ENCODE measurements at places on chromosomes 3 and 15.

- no peak for DNase-seq
These were observed 77.6 kb upstream of the DLG1 start for GRCh38 chr3:197376020-197376419.

GRCh38 chr15:98428253-98428989 is 219.9 kb upstream of the IGF1R start:
- DNase-seq: peak; percentile 9

GRCh38 chr15:91522605-91523332 is 330.7 kb upstream of the SLCO3A1 start:
- no peak for DNase-seq

DNA sequence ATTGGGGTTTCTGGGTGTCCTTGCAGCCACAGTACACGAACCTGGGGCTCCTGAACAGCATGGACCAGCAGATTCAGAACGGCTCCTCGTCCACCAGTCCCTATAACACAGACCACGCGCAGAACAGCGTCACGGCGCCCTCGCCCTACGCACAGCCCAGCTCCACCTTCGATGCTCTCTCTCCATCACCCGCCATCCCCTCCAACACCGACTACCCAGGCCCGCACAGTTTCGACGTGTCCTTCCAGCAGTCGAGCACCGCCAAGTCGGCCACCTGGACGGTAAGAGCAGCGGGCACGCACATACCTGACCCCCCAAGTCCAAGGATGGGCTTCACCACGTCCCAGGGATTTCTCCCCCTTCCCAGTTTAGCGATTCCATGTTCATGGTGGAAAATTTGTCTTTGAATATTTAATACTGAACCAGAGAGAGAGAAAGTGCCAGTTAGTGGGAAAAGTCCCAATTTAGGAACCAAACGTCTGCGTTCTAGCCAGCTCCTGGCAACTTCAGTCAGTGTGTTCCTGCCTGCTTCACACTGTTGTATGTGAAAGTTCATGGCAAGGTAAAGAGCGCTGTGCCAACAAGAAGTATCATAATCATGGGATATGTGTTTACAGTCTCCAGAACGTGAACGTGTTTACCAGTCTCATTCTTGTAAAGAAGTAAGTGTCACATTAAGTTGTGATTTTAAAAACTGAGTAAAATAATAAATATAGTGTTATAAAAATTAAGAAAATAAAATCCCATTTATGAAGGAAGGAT is 177.2 kb downstream of the TP63 start:
- no peak for DNase-seq

DNA sequence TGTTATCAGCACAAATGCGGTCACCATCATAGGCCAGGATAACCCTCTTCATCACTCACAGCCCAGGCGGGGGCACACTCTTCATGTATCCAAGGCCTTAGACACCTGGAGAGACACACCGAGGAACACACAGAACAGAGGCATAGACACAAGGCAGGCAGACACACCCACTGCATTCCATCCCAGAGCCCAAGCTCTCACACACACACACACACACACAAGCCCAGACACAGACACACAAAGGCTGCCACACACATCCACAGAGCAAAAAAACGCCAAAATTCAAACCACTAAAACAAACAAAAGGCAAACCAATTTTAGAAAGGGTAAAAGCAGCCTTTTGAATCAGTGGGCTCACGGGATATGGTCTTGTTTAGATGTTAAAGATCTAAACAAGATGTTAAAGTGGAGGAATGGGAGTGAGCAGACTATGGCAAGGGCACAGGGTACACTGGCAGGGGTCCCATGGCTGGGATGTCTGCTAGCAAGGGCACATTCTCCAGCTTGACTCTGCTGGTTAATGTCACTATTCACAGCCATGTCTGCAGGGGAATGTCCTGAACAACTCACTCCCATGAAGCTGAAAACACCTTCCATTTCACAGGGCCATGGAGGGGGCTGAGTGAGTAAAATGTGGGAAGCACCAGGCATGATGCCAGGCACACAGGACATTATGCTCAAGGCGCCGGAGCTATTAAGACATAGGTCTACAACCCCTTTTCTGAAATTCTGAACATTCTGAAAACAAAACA is 14.9 kb upstream of the CRABP1 start:
- no peak for DNase-seq

DNA sequence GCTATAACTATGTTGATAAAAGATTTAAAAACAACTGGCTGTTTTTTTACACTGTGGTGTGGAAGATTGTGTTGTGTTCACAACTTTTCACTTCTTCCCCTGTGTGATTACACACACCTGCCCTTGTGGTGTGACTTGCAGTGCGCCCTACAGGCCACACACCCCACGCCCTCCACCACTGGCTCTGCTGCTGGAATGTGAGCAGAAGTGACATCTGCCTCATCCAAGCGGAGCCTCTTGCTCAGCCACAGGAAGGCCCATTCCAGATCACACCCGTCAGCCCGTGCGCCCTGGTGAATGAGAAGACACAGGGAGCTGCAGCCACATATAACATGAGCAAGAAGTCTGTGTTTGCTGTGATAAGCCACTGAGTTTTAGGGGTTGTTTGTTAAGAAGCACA is 7.0 kb downstream of the CCR2 start:
- no peak for DNase-seq

DNA sequence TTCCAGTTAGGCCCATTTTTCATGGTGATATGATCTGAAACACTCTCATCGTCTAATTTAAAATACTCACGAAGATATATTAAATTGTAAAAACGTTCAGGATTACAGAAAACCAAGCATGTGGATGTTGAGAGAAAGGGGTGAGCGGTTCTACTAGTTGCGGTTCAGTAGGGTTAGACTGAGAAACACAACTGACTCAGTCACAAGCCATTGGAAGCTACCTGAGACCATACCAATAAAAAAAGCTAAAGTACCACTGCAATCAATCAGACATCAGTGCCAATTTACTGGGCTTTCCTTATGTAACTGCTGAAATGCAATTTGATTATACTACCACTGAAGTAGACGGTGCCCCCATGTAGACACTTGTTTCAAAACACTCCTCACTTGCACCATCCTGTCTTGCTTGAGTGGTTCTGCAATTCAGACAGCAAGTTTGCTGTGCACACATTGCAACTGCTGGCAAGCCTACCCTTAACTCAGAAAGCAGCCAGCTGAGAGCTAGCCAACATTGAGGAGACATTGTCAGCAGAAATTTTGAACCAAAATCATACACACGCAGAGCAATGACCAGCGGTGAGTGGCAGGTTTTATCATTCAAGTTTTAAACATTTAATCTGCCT is 368.7 kb upstream of the ARHGEF26 start:
- no peak for DNase-seq

- no peak for DNase-seq
These were observed 42.9 kb upstream of the LPP start for GRCh38 chr3:188111002-188111584.

- DNase-seq: no peak
These were observed 453.2 kb downstream of the EPHB1 start for GRCh38 chr3:135248213-135248612.

DNA sequence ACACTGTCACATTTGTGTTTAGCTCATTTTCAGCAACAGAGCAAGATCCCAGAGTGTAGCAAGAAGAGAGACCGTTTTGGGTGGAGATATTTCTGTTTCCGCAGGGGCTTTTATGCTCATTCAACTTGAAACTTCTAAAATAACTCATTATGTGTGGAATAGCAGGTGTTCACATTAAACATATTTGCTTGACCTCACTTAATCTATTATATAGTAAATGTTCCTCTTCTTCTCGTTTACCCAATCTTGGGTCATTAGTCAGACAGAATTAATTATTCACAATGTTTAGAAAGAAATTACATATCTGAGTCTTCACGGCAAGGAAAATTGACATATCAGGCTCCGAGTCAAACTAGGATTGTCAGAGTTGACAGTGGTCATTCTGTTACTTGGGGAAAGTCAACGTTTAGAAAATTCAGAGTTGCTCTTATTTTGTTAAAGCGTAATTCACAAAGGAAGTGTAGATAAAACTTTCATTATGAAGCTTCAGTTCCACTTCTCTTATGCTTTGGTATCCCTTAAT is 222.9 kb downstream of the TPRG1 start:
- DNase-seq: no peak
